ENCODE measurements at places on chromosomes 3 and 15.
A peak's percentile ranks its signal among the peaks of the same experiment; 100 is the strongest.

- DNase-seq: no peak
Observed at GRCh38 chr3:50455161-50456018, 48.0 kb downstream of the CACNA2D2 start.

- DNase-seq: no peak
Observed at GRCh38 chr3:153233986-153234385, 72.0 kb downstream of the RAP2B start.

- no peak for DNase-seq
Observed at GRCh38 chr15:35115155-35115725, 30.1 kb upstream of the NANOGP8 start.

GRCh38 chr15:31130576-31131237 lies 29.2 kb upstream of the TRPM1 start:
- no peak for DNase-seq

GRCh38 chr3:133894353-133895207 lies 1.1 kb downstream of the RAB6B start:
- no peak for DNase-seq

DNA sequence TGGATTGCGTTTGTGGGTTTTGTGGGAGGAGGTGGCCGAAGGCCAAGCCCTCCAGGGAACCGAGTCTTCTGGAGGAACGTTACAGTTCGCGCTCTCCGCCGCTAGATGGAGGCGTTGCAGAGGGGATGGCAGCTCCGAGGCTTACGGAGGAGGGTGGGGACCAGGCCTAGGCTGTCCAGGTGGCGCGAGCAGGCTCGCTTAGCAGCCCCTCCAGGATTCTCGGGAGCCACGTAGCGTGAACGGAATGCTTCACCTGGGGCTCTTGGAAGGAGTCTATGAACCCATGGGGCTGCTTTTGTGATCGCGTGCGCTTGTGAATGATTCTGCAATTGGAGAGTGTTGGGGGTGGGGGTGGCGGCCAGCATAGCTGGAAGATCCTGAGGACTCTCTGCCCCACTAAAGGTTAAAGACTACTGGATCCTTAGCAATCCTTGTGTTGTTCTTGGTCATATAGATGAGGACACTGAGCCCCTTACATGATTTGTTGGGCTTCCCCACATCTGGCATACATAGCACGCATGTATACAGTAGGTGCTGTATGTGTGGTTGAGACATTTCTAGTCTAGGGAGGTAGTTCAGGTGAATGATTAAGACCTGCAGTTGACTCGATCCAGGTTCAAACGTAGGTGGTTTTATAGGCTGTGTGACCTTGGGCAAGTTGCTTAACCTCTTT lies 25.7 kb downstream of the FAM3D start:
- peak; percentile 36 for DNase-seq

GRCh38 chr15:85406916-85407315 lies 26.5 kb downstream of the AKAP13 start:
- DNase-seq: no peak

GRCh38 chr3:55880357-55880756 lies 393.3 kb upstream of the WNT5A start:
- DNase-seq: no peak

Data from T-helper 2 cell treated with Interferon-gamma antibody and Interleukin-4, amounts not matched to agents 5 μg/mL and 100 μg/mL, for 36 hours (primary cell).